OCI-M1 (cell line): ENCODE measurements at places on chromosomes 1 and 21.

DNA sequence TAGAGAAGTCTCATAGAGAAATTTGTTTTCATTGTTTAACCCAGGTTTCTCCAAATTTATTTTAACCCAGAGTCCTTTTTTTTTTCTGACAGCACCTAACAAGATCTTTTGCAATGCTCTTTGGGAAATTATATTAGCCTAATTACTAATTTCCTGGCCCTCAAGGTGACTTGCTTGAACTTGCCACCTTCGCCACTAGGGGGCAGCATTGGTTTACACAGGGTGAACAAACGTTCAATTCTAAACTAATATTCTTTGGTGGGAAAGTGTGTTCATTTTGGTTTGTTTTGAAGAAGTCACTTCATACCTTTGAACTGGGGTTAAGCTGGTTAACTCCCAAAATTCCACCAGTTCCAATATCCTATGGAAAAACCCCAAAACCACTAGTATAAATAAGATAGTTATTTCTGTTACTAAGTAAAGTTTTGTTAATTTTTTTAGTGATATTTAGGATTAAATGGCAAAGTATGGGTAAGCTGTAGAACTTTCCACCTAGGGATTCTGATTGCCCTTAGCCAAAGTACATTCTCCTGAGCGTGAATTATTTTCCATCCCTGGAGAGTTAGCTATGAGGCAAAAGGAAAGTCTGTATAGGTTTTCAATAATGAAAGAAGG lies 13.0 kb downstream of the CCDC190 start:
- peak; percentile 88 for DNase-seq

DNA sequence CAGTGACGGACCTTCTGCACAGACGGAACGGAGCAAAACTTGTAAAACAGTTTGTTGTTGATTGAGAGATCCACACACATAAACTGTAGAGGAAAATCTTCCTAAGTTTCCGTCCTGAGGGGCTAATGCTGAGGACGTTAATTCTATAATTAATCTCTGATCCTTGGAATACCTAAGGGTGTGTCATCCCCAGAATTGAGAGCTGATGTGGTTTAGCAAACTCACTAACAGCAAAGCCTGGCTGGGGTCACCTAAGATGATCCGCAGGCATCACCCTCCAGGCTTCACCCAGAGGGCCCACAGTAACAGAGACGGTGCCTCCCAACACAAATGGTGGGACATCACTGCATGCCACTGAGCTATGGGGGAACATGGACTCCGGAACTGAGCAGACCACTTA lies 97.5 kb downstream of the SMYD2 start:
- DNase-seq = no peak

- DNase-seq = no peak
Observed at GRCh38 chr1:31258581-31258980, 18.9 kb upstream of the NKAIN1 start.

DNA sequence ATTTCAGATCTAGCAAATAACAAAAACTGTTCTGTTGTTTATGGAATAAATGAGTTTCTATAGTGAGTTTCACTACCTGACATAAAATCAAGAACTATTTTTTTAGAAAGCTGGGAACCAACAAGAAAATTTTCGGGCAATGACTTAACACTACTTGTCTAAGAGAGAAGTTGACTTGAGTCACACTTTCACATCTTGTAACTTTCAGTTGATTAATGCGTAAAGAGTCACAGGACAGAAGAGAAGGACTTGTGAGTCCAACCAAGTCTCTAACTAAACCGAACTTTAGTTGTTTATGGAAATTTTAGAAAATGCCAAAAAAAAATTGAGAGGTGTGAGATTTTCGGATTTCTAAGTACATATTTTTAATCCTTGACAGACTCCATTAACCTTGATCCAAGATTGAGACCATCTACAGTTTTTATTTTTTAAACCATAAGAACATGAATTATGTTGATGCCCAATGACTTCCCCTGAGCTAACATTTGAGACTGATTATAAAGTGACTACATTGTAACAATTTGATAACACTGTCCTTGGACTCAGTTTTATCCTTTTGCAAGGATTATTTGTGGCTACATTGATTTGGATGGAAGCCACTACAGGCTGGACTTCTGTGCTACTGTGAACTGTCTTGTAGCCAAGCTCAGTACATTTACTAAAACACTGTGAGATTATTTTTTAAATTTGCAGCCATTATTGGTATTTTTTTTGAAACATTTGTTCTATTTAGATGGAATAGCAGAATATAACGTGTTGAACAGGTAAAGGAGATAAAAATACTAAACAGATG lies 284.0 kb downstream of the PTPRC start:
- DNase-seq = no peak

- DNase-seq = no peak
Observed at GRCh38 chr1:7833035-7833434, 19.8 kb downstream of the UTS2 start.

- DNase-seq = peak; percentile 26
Observed at GRCh38 chr1:47507881-47508701, 70.2 kb downstream of the FOXD2 start.

GRCh38 chr1:5813480-5813879 lies 178.7 kb downstream of the NPHP4 start:
- no peak for DNase-seq

- DNase-seq = peak; percentile 62
Observed at GRCh38 chr1:247360991-247361731, 29.5 kb upstream of the ZNF496 start.

DNA sequence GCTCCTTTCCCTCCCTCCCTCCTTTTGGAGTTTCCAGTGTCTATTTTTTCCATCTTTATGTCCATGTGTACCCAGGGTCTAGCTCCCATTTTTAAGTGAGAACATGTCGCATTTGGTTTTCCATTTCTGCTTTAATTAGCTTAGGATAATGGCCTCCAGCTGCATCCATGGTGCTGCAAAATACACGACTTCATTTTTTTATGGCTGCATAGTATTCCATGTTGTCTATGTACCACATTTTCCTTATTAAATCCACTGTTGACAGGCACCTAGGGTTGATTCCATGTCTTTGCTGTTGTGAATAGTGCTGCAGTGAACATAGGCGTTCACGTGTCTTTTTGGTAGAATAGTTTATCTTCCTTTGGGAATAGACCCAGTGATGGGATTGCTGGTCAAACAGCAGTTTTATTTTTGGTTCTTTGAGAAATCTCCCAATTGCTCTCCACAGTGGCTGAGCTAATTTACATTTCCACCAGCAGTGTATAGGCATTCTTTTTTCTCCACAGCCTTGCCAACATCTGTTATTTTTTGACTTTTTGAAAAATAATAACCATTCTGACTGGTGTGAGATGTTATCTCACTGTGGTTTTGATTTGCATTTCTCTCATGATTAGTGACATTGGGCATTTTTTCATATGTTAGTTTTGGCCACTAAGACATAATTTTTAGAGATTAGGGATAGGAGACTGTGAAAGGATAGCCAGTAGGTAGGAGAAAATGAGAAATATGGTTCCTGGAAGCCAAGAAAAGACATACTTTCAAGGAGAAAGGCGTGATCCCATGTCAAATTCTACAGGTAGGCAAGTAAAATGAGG lies 50.4 kb downstream of the ADAMTS1 start:
- DNase-seq = no peak

GRCh38 chr21:35697321-35697808 lies 363.0 kb downstream of the SETD4 start:
- peak; percentile 91 for DNase-seq

DNA sequence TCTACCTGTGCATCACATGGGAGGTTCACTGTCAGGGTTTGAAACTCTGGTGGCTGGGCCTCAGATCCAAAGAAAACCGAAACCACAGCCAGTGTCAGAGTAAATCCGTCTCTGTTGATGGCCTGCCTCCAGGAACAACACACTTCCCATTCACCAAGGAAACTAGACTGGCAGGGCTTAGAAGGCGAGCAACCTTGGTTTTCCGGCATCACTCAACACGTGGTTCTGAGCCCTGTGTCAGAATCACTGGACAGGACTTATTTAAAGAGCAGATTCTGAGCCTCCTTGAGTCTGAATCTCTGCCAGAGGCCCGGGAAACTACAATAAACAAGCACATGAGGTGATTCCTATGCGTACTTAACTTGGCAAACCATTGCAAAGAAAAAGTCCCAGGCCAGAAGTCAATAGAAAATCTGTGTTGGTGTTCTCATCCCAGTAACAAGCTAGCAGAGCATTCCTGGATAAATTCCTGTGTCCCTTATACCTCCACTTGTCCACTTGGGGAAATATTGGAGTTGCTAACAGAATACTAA lies 70.0 kb downstream of the KCTD3 start:
- DNase-seq = no peak

DNA sequence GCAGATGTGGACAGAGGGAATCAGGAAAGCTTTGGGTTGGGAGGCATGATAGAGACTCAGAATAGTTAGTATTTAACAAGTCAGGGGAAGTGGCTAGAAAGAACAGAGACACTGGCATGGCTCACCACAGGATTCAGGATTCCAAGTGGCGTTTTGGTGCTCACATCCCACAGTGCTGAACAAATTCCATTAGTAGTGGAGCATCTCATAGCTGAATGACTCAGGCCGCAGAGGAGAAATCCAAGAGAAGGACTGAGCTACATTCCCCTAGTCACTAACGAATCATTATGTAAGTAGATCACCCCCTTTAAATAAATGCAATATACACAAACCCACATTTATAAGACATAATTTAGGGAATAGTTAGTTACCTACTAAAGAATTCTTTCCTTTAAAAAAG lies 5.0 kb upstream of the KCNJ9 start:
- DNase-seq = no peak

- no peak for DNase-seq
Observed at GRCh38 chr1:42735477-42736105, 4.4 kb downstream of the CLDN19 start.

DNA sequence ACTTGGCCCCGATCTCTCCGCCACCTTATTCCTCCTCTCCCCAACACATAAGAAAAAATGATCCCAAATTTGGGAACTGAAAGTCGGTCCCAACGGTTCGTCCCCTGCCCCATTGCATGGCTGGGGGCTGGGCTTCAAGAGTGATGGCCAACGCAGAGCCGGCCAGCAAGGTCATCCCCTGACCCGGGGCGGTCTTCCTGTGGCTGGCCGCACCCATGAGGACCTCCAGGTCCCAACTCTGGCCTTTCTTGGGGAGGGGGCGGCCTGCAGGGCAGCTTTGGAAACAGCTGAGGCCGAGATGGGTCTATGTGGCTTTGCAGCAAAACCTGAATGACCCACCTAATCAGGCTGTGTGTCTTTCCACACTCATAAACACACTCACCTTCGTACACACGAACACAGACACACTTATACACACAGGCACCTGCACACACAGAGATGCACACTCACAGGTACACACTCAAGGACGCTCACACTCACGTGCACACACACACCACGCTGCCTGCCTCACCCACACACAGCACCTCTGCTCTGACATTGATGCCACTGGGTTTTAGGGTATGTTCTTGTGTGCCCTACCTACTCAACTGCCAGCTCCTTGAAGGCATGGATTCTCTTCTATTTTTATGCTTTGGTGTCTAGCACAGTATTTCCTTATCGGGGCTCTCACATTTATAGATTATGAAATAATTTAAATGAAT lies 562 bp downstream of the DYNLT5 start:
- DNase-seq = no peak

GRCh38 chr1:163528710-163529348 lies 207.1 kb downstream of the NUF2 start:
- DNase-seq = peak; percentile 67

DNA sequence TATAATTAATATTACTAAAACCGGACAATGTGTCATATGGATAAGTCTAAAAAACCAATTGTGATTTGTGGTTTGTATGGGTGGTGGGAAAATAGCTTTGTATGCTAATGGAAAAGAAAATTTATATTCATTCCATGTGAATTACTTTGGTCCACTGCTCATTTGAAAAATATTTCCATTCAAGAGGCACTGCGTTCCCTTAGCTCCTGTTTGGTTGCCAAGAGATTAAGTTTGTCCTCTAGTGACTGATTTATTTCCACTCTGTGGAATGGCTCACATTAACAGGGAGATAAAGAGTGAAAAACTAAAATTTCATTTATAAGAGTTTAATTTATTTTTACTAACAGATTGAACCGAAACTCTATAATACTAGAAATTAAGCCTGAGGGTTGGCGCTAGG lies 744.1 kb upstream of the CHRM3 start:
- DNase-seq = peak; percentile 34

- DNase-seq = peak; percentile 82
Observed at GRCh38 chr1:119275145-119276134, 93.1 kb upstream of the HAO2 start.

- DNase-seq = no peak
Observed at GRCh38 chr1:27782950-27783349, 9.9 kb downstream of the STX12 start.

DNA sequence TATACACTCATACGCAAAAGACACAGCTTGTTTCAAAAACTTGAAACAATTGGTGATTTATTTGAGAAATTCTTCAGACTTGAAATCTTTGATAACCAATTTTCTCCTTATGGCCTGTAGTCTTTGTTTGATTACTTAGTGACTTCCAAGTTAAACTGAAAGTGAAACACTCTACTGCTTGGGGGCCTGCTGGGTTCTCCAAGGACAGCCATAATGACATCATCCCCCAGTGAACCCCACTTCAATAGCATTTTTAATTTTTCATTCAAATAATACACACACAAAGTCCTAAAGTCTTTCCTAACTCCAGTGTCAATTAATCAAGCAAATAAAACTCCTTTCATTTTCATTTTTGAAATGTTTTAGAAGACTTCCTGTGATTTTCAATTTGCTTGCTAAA lies 59.2 kb downstream of the KRTAP19-8 start:
- peak; percentile 13 for DNase-seq

DNA sequence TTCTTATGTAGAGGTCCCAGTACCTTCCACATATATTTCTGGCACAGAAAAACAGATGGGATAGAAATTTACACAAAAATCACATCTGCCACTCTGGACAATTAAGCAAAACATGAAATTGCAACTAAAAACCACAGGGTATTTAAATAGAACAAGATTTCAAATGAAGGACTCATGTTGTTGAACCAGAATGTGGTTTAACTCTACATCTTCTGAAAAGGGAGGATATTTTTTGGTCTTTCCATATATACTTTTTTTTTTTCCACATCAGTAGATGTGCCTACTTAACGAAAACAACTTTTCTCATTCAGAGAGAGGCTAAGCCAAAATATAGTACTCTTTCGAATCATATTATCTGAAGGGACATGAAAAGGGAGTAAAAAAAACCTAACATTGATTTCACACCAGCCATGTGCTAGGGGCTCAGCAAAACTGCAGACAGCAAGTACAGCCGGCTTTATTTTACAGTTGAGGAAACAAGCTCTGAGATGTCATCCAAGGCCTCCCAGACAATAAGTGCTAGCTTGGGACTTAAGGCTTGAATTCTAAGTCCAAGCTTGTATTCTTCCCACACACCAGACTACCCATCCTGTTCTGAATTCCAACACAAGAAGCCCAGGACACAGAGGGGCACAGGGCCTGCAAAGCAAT lies 208.9 kb downstream of the PBX1 start:
- no peak for DNase-seq

GRCh38 chr21:43269957-43270705 lies 101.3 kb downstream of the CRYAA start:
- DNase-seq = no peak

DNA sequence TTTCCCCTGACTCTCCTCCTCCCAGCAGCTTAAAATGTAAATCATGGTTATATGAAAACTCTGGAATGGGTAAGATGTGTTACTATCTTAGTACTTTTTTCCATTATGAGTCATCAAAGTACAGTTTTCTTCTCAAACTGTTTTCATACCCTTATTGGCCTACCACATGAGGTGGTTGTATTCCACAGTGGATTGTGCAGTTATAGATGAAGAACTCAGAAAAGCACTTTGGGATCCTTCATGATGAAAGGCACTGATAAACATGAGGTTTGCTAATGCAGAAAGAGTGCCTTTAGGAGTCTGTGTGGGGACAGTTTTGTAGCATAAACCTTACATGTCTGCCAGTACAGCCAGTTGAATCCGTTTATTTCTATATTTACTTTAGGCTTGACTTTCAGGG lies 32.0 kb upstream of the MYOCOS start:
- no peak for DNase-seq

- no peak for DNase-seq
Observed at GRCh38 chr1:1954831-1955441, 35.9 kb upstream of the TMEM52 start.
